ENCODE measurements at places on chromosomes 1 and 21. TPM values are rescaled to one million over a fixed set of nuclear protein-coding genes. Genes with fewer than 3 reads are reported as not detected.

- DNase-seq, result no peak
Observed at GRCh38 chr1:11027316-11027715, 14.9 kb downstream of the TARDBP start.

DNA sequence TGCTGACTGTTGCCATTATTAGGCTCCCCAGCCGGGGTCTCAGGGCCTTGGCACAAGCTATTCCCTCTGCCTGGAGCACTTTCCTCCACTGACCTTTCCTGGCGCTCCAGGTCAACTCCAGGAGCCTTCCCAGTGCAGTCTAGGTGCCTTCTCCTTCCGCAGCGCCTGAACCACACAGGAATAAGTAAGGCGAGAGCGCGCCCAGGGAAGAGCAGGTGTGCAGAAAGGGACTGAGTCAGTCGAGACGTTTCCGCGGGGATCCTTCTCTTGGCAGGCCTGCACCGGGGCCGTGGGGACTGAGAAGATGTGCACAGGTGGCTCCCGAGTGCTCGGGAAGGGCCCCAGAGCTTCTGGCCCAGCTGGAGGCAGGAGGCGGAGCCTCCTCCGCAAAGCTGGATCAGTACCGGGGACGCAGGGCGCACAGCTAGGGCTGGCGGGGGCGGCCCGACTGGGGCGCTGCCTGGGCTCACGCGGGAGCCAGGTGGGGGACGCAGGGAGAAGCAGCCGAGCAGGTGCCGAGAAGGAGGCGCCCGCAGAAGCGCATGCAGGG, 765 bp upstream of the BMP8A start:
- DNase-seq, result no peak

DENND2C gene
- 3.8 TPM for polyA plus RNA-seq

ADORA3 gene
- polyA plus RNA-seq, result 1.1 TPM

Data from renal cortex interstitium (tissue), 15 donors.